ENCODE measurements at places on chromosomes 6 and 20.

DNA sequence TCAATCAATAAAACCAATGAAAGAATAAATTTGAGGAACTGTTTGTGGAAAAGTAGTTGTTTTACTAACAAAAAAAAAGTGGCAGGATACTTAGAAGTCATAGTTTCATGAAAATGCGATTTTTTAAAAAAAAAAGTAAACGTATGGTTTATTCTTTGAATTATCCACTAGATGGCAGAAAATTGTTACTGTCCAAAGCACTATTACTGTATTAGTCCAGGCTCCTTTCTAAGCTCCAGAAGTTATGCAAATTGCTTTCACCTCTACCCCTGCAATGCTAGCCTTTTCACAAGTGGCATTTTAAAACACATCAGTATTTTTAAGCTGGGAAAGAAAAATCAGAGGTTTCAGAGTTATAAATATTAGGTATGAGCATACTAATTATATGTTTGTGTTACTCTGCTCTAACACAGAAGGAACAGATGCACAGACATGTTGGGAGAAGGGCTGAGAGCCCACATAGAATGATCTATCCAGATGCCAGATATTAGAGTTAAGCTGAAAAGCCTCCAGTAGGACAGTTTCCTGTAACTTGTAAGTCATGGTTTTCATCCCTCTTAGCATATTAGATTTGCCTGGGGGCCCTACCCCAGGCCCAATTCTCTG is 63.9 kb downstream of the FHL5 start:
- no peak for DNase-seq
- H3K4me1 ChIP-seq: no peaks in the 10 kb centered on the region
- no peaks in the 10 kb centered on the region for H3K36me3 ChIP-seq
- H3K27ac ChIP-seq: no peak overlapping the region

DNA sequence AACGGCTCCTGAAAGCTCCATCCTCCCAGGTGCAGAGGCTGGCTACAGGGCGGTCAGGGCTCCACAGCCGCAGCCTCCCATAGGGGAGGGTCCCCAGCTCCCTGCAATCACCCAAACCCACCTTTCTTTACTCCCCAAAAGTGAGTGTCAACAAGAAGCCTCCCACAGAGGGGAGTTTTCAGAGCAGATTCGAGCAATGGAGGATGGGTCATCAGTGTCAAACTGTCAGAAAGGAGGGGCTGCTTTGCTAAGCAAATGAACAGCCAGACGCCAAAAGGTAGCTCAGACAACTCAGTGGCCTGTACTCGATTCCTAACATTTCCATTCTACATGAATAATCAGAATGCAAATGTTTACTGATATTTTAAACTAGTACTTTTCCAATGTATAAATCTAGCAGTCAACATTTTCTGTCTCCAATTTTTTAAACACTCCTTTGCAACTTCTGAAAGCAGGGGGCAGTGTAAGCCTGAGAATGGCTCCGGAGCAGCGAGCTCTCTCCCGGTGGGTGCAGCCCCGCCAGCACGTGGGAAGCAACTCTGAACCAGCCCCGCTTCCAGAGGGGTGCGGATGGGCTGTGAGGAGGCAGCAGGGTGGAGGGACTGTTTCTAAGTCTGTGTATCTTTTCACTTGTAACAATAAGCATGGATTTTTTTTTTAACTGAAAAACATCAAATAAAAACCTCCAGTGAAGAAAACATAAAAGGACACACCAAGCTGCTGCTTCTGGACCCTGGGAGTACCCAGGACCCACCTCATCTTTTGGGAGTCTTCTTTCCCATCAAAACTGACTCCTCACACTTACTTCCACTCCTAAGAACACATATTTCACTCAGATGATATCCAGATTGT is 54.9 kb downstream of the TAF4 start:
- H3K4me1 ChIP-seq: peaks cover 14% of the 10 kb centered on the region
- peaks cover 2% of the 10 kb centered on the region for H3K36me3 ChIP-seq
- DNase-seq: peak; percentile 64
- H3K27me3 ChIP-seq: no peaks in the 10 kb centered on the region

DNA sequence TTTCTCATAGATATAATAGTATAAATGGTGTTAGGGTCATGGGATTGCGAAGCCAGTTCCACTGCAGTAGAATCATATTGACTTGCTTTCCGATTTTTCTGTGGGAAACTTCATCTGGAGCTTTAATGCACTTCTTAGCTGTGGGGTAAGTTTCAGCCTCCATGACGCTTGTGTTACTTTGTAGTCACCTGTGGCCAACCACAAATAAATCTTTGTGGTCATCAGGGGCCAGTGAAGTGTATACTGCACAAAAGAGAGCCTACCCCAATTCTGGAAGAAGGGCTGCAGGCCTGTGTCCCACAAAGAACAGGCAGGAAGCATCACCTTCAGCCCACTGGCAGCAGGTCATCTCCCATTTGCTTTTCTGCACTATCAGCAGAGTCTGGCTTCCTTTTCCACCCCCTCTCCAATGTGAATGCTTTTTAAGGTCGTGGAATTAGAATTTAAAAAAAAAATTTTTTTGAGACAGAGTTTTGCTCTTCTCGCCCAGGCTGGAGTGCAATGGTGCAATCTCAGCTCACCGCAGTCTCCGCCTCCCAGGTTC is 32.0 kb downstream of the MTHFD1L start:
- no peak overlapping the region for H3K4me3 ChIP-seq
- H3K27ac ChIP-seq: no peak overlapping the region
- no peaks in the 10 kb centered on the region for H3K27me3 ChIP-seq
- H3K36me3 ChIP-seq: peaks cover 11% of the 10 kb centered on the region
- DNase-seq: no peak
- peaks cover 18% of the 10 kb centered on the region for H3K4me1 ChIP-seq

- DNase-seq: no peak
- peak overlapping the region; percentile 98 for H3K27ac ChIP-seq
- peaks cover 25% of the 10 kb centered on the region for H3K4me1 ChIP-seq
- no peaks in the 10 kb centered on the region for H3K27me3 ChIP-seq
- no peak overlapping the region for H3K4me3 ChIP-seq
These were observed 38.1 kb upstream of the HBS1L start for GRCh38 chr6:135092724-135093123.

DNA sequence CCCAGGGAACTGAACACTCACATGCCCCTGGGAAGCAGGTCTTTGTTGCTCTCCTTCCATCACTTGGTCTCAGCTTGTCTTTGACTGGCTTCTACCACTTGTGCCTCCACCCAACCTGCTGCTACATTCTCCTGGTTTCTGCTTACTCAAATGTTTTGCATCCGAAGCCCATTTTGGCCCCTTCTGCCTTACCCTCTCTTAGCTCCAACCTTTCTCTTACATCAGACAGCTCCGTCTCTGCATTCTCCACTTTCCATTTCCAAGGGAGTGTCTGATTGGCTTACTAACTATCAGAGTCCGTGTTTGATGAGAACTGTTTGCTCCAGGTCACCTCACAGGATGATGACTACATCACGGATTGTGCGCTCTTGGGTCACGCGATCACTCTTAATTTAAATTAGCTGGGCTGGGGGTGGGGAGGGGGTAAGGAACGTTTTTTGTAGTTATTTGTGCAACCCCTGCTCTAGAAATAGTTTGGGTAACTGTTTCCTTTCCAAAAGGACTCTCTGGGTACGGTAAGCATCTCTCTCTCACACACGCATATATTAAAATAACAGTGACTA is 844 bp upstream of the ABRACL start:
- H3K27ac ChIP-seq: peak overlapping the region; percentile 88
- H3K27me3 ChIP-seq: no peaks in the 10 kb centered on the region
- peak overlapping the region; percentile 89 for H3K4me3 ChIP-seq
- peaks cover 12% of the 10 kb centered on the region for H3K4me1 ChIP-seq
- DNase-seq: no peak

- no peak overlapping the region for H3K27ac ChIP-seq
- H3K4me3 ChIP-seq: no peak overlapping the region
- peaks cover 13% of the 10 kb centered on the region for H3K4me1 ChIP-seq
- H3K27me3 ChIP-seq: no peaks in the 10 kb centered on the region
- peaks cover 5% of the 10 kb centered on the region for H3K36me3 ChIP-seq
- no peak for DNase-seq
These were observed 135.7 kb upstream of the SHLD1 start for GRCh38 chr20:5614506-5614905.

GRCh38 chr20:46406986-46407670 is 713 bp upstream of the ELMO2 start:
- peak overlapping the region; percentile 96 for H3K27ac ChIP-seq
- H3K36me3 ChIP-seq: no peaks in the 10 kb centered on the region
- no peaks in the 10 kb centered on the region for H3K27me3 ChIP-seq
- peaks cover 59% of the 10 kb centered on the region for H3K4me1 ChIP-seq
- DNase-seq: no peak

- H3K27me3 ChIP-seq: no peaks in the 10 kb centered on the region
- DNase-seq: no peak
- H3K27ac ChIP-seq: no peak overlapping the region
- no peak overlapping the region for H3K4me3 ChIP-seq
- peaks cover 5% of the 10 kb centered on the region for H3K36me3 ChIP-seq
- peaks cover 39% of the 10 kb centered on the region for H3K4me1 ChIP-seq
These were observed 20.0 kb downstream of the TAF4 start for GRCh38 chr20:62045529-62046285.

GRCh38 chr6:137726582-137726981 is 140.5 kb upstream of the TNFAIP3 start:
- H3K4me3 ChIP-seq: no peak overlapping the region
- no peaks in the 10 kb centered on the region for H3K4me1 ChIP-seq
- peaks cover 12% of the 10 kb centered on the region for H3K27me3 ChIP-seq
- no peak for DNase-seq
- no peaks in the 10 kb centered on the region for H3K36me3 ChIP-seq
- no peak overlapping the region for H3K27ac ChIP-seq

DNA sequence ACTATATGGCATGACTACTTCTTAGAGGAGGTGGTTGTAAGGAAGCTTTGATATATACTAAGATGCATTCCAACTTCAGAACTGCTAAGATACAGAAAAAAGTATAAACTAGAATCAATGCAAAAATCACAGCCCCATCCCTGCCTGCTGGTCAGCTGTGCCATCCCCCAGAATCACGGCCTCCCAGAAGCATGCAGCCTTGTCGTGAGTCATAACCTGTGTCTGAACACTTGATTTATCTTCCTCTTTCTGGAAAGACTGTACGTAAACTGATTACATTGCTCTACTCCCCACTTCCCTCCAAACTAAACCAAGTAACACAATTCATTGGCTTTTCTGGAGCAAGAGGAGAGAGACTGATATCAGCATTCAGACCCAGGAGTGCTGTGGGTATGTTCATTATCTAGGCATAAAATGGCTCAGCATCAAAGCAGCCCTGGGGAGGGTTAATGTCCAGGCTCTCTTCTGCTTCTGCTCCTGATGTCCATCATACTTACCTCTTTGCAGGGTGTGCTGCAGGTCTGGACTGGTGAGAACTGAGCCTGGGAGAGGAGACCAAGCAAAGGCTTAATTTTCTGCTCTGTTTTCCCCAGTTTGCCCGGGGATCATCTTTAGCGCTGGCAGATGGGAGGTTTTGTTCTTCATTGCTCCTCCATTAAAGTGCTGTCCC is 18.4 kb downstream of the SCP2D1 start:
- H3K36me3 ChIP-seq: no peaks in the 10 kb centered on the region
- H3K4me3 ChIP-seq: no peak overlapping the region
- H3K4me1 ChIP-seq: no peaks in the 10 kb centered on the region
- no peak for DNase-seq

DNA sequence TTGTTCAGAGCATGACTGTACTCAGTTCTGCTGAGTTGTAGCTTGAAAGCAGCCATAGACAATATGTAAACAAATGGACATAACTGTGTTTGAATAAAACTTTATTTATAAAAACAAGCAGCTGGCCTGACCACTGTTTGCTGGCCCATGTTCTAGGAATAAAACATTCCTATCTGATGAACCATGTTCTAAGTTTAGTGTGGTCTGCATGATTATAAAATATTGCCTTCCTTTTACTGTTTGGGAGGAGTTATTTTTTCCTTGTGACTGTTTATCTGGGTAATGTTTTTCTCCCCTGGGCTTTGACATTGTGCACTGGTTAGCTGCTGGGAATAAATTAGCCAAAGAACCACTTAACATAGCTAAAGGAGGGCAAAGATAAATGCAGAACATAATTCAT is 55.1 kb downstream of the CDS2 start:
- DNase-seq: no peak
- H3K4me3 ChIP-seq: no peak overlapping the region
- no peak overlapping the region for H3K27ac ChIP-seq
- H3K27me3 ChIP-seq: no peaks in the 10 kb centered on the region
- H3K4me1 ChIP-seq: no peaks in the 10 kb centered on the region
- no peaks in the 10 kb centered on the region for H3K36me3 ChIP-seq

DNA sequence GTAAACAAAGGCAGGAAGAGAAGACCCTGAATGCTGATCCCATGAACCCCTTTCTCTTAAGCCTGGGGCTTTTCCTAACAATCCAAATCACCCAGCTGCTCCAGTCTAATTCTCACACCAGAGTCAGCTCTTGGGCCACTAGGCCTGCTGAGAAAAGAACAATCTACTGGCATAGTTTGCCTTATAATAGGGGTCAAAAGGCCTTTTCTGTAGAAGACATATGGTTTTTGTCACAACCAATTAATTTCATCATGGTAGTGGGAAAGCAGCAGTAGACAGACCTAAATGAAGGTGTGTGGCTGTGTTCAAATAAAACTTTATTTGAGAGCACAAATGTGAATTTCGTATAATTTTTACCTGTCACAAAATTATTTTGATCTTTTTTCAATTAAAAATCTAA is 994.7 kb upstream of the EPHA7 start:
- no peak for DNase-seq
- no peak overlapping the region for H3K27ac ChIP-seq
- H3K36me3 ChIP-seq: no peaks in the 10 kb centered on the region
- H3K27me3 ChIP-seq: no peaks in the 10 kb centered on the region
- no peaks in the 10 kb centered on the region for H3K4me1 ChIP-seq
- no peak overlapping the region for H3K4me3 ChIP-seq

DNA sequence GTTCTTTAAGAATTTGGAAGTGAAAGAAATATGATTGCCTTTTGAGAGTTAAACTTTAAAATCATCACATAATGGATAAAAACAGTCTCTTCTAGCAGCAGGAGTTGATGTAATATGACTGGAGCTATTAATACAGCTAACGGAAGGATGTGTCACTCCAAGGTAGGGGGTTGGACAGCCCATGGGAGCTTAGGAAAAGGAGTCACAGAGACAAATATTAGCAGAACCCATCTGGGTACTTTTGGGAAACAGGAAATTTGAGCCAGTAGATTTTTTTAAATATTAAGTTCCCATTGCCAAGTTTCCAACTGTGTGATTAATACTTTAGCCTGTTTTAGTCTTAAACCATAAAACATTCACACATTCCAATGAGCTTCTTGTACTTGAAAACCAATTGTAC is 164.7 kb upstream of the RIMS1 start:
- H3K4me3 ChIP-seq: no peak overlapping the region
- H3K27me3 ChIP-seq: no peaks in the 10 kb centered on the region
- no peaks in the 10 kb centered on the region for H3K4me1 ChIP-seq

GRCh38 chr6:159919011-159919511 is 28.3 kb downstream of the MAS1 start:
- no peak for DNase-seq
- H3K4me3 ChIP-seq: no peak overlapping the region
- H3K27me3 ChIP-seq: peaks cover 6% of the 10 kb centered on the region

- H3K36me3 ChIP-seq: peaks cover 62% of the 10 kb centered on the region
- H3K4me1 ChIP-seq: peaks cover 35% of the 10 kb centered on the region
- no peak overlapping the region for H3K4me3 ChIP-seq
- H3K27ac ChIP-seq: no peak overlapping the region
- DNase-seq: no peak
These were observed 30.1 kb upstream of the APMAP start for GRCh38 chr20:25022680-25023079.

All from naive thymus-derived CD8-positive, alpha-beta T cell (primary cell).